ENCODE measurements at places on chromosomes 6 and 20.

DNA sequence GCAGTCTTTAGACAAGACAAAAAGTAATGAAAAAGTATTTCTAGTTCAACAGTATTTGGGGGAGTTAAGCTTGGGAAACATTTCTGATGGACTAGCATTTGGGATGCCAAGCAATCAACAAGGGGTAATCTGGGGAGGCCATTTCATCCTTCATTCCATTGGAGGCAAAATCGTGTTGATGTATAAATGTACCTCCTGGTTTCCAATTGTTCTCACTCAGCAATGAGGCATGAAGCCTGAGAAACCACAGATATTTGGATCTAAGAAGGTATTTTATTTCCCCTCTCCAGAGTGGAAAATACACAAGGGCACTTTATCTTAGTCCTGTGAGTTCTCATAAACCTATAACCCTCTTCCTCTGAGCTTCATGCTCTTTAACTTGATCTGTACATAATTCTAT, 68.2 kb downstream of the TBX18 start:
- DNase-seq: no peak

- no peak for DNase-seq
Measured at GRCh38 chr20:44896583-44896982, 11.1 kb downstream of the YWHAB start.

GRCh38 chr6:47061309-47062300, 19.5 kb upstream of the ADGRF1 start:
- peak; percentile 4 for DNase-seq

- DNase-seq: no peak
Measured at GRCh38 chr6:117496383-117496990, 14.0 kb downstream of the DCBLD1 start.

- DNase-seq: no peak
Measured at GRCh38 chr6:34391473-34391785, 1.0 kb downstream of the NUDT3 start.

GRCh38 chr20:54706581-54706980, 231.2 kb downstream of the DOK5 start:
- DNase-seq: no peak

- no peak for DNase-seq
Measured at GRCh38 chr6:92496527-92496926, 922.8 kb downstream of the EPHA7 start.

DNA sequence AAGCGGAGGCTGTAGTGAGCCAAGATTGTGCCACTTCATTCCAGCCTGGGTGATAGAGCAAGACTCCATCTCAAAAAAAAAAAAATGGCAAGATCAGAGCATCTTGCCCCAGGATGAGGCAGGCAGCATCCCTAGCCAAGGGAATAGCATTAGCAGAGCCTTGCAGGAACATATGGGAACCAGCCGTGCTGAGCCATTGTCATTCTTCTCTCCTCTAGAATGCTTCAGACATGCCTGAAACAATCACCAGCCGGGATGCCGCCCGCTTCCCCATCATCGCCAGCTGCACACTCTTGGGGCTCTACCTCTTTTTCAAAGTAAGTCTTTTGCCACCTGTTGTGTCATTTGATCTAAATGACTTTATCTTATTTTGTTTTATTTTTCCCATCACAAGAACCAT, 13.0 kb downstream of the HM13 start:
- no peak for DNase-seq

DNA sequence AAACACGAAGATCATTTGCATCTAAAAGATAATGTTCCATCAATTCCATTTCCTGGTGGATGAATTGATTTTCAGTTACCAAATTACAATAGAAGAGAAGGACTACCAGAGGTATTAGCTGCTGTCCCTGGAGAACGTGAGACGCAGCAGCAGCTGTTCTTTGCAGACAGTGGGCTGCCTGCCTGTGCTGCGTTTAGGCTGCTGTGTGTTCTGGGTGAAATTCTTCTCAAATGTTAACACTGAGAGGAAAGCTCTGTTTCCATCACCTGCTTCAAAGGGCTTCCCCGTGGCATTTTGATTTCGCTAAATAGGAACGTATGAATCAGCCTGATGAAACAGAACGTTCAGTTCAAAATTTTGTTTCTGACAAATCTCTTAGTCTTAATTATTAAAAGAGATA, 362.2 kb downstream of the C6orf118 start:
- DNase-seq: no peak

- DNase-seq: no peak
Measured at GRCh38 chr20:45934046-45934585, 367 bp upstream of the PCIF1 start.

DNA sequence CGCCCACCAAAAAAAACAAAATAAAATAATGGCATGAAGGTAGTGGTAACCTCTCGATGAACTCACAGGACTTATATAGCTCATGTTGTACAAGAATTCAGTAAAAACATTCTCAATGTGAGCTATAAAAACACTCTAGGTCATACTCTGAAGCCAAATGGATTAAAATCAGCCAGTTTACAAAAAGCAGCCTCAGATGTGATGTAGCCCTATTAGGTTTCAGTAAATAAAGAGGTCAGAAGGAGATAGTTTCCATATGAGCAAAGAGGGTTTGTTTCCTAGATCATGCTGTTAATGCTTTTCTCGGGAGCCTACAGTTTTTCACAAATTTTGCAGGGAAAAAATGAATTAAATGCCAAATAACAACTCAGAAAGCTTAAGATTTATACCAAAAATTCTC, 319.5 kb upstream of the HSF2 start:
- DNase-seq: no peak

DNA sequence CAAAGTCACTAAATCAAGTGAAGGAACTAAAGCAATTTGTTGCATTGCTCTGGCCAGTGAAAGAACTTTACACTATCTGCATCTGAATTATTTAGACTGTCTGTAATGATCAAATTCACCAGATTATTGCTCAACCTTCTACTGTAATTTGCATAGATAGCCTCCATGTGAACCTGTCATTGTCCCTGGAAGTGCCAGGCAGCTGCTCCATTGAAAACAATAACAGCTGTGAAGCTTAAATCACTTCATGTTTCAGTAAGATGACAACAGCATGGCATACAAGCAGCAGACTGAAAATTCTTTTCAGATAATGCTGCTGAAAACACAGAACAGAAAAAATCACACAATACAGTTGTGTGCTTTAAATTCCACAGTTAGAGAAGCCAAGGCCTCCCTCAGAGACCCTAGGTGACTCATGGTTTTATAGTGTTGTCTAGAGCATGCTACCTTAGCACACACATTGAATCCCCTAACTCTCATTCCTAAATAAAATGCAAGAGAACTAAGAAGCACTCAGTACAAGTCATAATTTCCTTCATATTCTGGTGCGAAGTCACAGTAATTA, 248.9 kb downstream of the TPBG start:
- no peak for DNase-seq

DNA sequence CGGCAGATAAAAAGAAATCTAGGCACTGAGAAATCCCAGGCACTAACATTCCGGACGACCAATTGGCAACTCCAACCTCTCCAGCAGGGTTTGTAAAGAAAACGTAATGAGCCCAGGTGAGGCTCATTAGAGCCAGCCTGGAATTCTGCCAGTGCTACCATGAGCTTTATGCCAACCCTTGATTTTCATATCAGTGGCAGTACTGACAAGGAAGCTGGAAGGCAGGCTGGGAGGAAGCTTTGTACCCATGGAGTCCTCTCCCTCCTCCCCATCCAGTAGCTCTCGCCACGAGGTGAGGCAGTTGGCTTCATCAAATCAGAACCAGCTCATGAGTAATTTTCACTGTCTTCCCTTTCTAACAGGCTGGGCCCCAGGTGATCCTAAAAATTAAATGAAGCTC, 250.2 kb downstream of the ZNF217 start:
- DNase-seq: no peak

GRCh38 chr20:8360035-8360434, 228.0 kb downstream of the PLCB1 start:
- DNase-seq: no peak

GRCh38 chr20:10861619-10862018, 187.8 kb upstream of the JAG1 start:
- DNase-seq: no peak

DNA sequence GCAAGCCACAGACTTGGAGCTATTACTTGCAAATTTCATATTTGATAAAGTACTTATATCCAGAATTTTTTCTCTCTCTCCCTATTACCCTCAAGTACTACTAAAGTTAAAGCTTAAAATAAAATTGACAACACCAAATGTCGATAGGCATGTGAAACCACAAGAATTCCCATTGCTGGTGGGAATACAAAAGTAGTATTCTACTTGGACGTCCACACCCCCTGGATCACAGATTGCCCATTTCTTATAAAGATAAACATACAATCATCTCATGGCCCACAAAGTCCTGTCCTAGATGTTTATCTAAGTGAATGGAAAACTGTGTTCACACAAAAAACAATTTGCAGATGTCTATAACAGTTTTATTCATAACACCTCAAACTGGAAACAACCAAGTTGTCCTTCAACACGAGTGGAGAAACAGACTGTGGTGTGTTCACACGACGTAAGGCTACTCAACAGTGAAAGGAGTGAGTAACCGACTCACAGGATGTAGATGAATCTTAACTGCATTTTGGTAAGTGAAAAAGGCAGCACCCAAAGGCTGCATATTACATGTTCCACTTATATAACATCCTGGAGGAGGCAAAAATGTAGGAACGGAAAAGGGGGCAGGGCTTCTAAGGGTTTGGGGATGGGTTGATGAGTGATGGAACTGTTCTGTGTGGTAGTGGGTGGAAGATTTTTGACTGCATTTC, 297.4 kb downstream of the THBS2 start:
- no peak for DNase-seq

DNA sequence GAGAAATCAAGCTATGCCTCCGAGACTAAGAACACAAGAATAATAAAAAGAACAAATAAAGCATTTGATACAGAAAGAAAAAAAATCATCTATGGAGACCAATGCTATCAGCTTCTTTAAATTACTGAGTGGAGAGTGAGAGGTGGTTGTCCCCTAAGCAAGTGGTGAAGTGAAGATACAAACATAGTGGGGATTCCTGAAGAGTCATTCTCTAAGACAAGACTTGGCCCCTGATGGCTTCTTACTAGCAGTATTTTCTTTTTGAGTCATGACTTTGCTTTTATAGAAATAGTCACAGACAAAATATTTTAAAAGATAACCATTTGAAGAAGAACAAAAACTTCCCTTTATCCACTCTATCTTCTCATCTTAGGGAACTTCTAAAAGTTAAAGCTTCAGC, 261.4 kb upstream of the PRDM1 start:
- DNase-seq: no peak

- no peak for DNase-seq
Measured at GRCh38 chr20:13288357-13288756, 67.3 kb downstream of the ISM1 start.

- no peak for DNase-seq
Measured at GRCh38 chr6:140401761-140402160, 1027.3 kb upstream of the CITED2 start.

DNA sequence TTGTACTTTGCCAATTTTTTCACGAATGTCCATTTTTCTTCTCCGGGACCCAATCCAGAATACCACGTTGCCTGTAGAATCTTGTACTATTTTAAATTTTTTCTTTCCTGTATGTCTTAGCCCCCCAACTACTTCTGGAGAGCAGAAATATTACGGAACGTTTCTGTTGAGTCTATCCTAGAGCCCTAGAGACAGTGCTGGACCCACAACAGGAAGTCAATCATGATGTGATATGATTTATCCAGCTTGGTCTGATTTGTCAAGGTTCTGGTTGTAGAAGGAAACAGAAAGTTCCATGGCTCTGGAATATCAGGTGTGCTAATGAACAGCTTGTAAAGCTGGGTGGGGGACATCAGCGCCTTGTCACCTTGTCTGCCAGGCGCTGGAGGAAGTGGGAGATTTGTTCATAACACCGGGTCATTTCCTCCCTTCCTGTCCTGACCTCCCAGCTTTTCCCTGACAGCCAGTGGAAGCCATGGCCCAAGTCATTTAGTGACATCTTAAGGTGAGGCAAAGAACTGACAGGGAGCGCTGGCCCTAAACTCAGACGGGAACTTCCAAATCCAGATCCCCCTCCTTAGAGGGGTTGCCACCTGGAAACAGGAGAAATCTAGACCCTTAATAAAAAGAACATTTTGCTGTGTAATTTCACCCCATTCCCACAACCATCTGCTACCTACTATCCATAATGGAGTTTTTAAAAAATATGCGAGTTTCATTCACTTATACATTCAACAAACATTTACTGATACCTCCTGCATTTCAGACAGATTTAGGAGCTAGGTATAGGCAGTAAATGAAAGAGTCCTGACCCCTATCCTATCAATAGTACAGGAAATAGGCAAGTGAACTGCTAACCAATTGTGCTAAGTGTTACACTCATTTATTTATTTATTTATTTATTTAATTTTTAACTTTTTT, 130.5 kb downstream of the ZFP64 start:
- DNase-seq: no peak

GRCh38 chr6:62229231-62229630, 56.8 kb downstream of the KHDRBS2 start:
- DNase-seq: no peak

DNA sequence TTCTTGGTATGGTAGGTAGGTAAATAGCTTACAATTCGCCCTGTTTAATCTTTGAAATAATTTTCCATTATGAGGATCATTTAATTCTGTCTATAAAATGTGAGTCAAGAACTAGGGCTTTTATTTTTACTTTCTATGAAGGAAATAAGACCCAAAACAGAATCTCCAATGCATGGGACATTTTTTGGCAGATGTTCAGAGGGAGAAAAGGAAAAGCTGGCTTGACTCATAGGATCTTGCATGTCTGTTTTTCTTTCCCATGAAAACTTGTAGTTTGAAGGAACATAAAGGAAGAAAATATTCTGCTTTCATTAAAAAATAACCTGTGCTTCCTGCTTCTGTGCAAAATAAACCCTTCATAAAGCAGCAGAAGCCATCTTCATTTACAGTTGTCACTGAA, 143.1 kb upstream of the INSM1 start:
- no peak for DNase-seq

GRCh38 chr20:22794200-22794599, 209.8 kb upstream of the FOXA2 start:
- DNase-seq: no peak

DNA sequence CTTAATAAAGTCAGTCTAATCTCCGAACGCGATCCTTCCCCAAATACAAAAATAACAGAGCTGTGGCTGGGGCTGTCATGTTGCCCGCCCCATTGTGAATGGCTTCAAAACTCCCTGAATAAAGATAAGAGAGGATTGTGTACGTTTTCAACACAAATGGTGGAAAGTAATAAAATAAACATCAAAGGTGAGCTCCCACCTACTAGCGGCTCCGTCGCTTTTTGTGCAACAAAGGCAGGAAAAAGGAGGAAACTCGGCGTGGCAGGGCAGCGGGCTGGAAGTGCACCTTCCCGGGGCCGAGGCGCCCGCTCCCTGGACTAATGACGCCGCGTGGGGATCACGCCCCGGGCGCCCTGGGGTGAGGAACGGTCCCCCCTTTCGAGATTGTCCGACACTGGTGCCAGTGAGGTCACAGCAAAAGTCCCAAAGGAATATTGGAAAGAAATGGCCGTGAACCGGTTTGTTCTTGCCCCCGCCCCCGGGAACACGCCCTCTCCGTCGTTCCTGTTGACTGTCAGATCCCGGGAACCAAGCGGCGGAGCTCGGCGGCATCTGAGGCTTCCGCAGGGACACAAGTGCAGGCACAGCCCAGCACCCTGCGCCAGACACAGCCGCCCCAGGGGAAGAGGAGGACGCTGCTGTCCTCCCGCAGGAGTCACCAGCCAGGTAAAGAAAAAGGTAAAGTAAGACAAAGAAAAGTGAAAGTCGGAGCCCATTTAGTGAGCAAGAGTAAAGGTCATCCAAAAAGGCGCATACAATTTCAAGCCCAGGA, 1.1 kb upstream of the FOXQ1 start:
- DNase-seq: no peak
